ENCODE measurements at places on chromosomes 6 and 20.

- DNase-seq = no peak
Observed at GRCh38 chr20:57023007-57023406, 243.4 kb downstream of the BMP7 start.

DNA sequence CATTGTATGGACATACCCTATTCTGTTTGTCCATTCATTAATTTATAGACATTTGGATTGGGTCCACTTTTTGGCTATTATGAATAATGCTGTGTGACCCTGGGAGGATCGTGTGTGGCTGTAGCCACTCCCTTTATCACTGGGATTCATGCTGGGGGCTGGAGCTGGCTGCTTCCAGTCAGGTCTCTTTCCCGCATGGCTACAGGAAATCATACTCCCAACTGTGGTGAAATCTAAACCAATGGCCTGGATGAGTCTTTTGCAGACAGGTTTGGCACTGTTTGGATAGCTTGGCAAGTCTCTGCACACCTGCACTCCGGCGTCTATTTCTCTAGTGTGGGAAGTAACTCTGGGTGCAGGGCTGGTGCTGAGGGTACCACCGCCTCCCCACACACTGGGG lies 80.4 kb downstream of the RIN2 start:
- DNase-seq = no peak

DNA sequence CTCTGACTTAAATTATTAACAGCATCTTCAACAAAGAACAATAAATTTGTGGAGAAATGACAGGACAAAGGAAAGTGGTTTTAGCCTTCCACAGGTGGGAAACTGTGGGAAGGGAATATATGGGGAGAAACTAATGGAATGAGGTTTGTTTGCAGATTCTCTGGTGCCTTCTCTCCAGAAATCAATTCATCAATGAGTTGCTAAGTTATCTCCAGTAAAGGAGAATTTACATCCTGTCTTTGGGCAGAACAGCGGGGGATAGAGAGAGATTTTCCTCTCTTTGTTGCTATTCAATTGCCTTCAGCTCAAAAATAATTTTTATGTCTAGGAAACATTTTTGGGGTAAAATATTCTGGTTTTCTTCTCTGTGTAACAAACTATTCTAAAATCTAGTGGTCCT lies 36.9 kb upstream of the LCA5 start:
- no peak for DNase-seq

DNA sequence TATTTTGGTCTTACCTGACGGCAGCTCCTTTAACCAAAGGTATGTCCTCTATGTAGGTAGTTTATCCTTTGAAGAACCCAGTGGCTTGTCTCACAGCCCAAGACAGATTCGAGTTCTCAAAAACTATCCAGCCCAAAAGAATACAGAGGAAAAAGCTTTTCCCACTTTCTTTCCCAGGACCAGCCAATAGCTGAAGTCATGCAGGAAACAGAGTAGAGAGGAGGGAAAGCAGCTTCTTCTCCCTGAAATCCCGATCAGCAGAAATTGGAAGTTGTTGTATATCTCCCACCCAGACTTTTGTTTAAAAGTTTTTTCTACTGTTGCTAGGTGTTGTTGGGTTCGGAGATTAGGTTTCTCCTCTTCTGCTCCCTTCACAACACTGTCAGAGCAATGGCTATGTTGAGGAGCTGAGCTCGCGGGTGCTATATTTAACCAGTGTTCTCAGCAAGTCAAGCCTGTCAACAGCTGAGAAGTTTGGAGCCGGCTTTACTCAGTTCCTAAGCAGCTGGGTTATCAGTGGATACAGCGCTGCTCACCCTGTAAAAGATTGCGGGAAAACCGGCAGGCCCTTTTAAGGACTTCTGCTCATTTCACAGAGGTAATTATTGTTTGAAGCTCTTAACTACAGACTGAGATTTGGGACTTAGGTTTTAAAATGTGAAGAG lies at the start of gene FILIP1:
Gene FILIP1, minus strand, starts transcription at position 401 of the 665 bp plus-strand sequence. CDS start 78,828 bp downstream, outside the sequence.
- DNase-seq = no peak

Data from activated CD4-positive, alpha-beta T cell treated with anti-CD3 and anti-CD28 coated beads for 4 hours (primary cell).